ENCODE measurements at places on chromosomes 3 and 15.
A peak's percentile ranks its signal among the peaks of the same experiment; 100 is the strongest.

DNA sequence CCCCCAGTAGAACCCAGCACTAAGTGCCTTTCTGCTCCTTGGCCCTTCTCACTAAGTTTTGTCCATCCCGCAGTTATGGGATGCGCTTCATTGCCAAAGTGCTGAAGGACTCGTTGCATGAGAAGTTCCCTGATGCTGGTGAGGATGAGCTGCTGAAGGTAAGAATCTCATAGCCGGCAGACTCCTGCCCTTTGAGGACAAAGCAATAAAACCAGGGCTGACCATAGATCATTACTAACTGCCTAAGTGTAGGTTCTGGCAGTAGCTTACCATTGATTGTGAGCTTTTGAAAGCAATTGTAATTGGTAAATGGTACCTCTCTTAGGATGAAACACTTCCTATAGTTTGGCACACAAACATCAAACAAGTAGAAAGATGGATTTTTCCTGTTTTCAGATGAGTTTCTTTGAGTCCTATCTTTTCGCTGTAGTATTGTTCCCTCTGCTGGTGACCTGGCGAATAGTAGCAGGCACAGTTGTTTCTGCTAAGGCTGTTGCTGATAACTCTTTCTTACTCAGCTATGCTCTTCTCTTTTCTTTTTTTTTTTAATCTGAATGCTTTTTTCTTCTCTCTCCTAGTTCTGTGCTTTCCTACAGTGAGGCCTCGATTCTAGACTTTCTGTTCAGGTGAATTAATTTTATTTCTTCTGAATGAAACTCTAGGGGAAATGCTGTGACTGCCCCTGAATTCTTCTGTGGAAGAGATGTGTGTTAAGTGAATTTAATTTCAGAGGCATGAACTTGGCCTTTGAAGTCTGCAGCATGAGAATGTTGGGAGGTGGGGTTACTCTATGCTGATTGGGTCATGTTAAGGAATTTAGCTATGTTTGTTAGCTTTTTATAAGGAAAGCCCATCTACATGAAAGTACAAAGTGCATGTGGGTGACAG, 47.4 kb upstream of the CRTC3 start:
- peak; percentile 2 for DNase-seq

DNA sequence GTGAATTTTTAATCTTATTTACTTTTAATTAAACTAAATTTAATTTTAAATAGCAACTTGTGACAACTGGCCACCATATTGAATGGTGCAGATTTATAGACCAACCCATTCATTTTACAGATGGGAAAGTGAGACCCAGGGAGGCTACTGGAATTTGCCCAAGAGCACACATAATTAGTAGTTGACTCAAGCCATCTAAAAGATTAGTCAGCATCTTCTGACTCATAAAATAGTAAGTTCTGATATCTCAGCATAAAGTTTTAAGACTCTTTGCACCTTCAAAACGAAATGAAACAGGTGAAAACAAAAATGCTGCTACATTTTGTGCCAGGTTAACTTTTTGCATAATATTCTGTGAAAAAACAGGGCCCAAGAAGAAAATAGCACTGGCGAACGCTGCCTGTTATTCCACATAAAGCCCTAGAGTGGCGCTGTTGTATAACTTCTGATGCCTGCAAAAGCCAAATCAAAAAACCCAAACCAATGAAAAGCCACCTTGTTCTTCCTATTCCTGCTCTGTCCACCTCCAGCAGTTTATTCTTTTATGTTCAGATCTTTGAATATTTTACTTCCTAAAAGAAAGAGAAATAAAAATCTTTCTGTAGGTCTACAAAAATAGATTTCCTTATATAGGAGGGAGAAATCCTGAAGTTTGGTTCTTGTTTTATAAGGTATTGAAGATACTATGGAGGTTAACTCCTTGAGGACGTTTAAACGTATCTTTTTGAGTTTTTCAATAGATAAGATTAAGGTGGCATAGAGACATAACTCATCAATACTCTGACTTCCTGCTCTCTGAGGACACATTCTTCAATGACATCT, 62.8 kb downstream of the OTOL1 start:
- DNase-seq = no peak

DNA sequence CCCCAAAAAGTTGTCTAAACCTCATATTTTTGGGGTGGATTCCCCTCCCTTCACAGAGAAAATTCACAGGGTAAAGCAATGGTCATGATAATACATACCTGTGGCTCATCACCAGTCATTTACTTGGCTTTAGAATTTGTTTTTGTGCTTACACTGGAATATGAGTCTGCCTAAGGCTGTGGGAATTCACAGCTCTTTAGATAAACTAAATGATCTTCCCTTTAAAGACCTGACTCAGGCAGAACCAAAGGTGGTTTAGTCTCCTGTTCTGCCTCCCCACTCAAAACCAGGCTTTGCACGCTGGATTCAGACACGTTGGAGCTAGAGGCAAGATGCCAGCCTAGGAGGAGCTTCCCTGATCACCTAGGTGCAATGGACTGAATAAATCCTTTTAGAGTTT, 40.3 kb upstream of the BNC1 start:
- no peak for DNase-seq

GRCh38 chr3:13479332-13479581, 849 bp upstream of the HDAC11 start:
- no peak for DNase-seq

GRCh38 chr3:136249593-136249992, 547 bp upstream of the PCCB start:
- DNase-seq = no peak

All from stimulated activated naive CD4-positive, alpha-beta T cell (primary cell).